ENCODE measurements at places on chromosomes 5 and 9. TPM values are rescaled to one million over a fixed set of nuclear protein-coding genes. Genes with fewer than 3 reads are reported as not detected.
A peak's percentile ranks its signal among the peaks of the same experiment; 100 is the strongest.

CFAP157 gene
- 0.85 TPM for total RNA-seq

PLEKHG4B gene
- total RNA-seq, result 6.8 TPM

EMB gene
- total RNA-seq, result 27.5 TPM

LPAR1 gene
- 5.6 TPM for total RNA-seq

CNTNAP3B gene
- total RNA-seq, result 4.1 TPM

PCDHA9 gene
- total RNA-seq, result 1.7 TPM

SLC6A19 gene
- total RNA-seq, result not detected

GPR151 gene
- total RNA-seq, result not detected

GRCh38 chr9:79698967-79699366 is 127.2 kb downstream of the TLE4 start:
- peaks cover 6% of the 10 kb centered on the region for H3K27me3 ChIP-seq
- no peak overlapping the region for H3K4me3 ChIP-seq
- H3K4me1 ChIP-seq, result peaks cover 6% of the 10 kb centered on the region
- no peaks in the 10 kb centered on the region for H3K36me3 ChIP-seq
- H3K27ac ChIP-seq, result no peak overlapping the region
- DNase-seq, result no peak

- H3K4me1 ChIP-seq, result peaks cover 13% of the 10 kb centered on the region
- no peak for DNase-seq
- no peaks in the 10 kb centered on the region for H3K27me3 ChIP-seq
- no peak overlapping the region for H3K4me3 ChIP-seq
- H3K36me3 ChIP-seq, result peaks cover 6% of the 10 kb centered on the region
Observed at GRCh38 chr9:94805585-94805984, 79.1 kb downstream of the AOPEP start.

- no peaks in the 10 kb centered on the region for H3K36me3 ChIP-seq
- peaks cover 4% of the 10 kb centered on the region for H3K4me1 ChIP-seq
- H3K27ac ChIP-seq, result no peak overlapping the region
- peaks cover 1% of the 10 kb centered on the region for H3K27me3 ChIP-seq
- DNase-seq, result no peak
- no peak overlapping the region for H3K4me3 ChIP-seq
Observed at GRCh38 chr5:166063261-166063660, 2228.2 kb upstream of the WWC1 start.

DNA sequence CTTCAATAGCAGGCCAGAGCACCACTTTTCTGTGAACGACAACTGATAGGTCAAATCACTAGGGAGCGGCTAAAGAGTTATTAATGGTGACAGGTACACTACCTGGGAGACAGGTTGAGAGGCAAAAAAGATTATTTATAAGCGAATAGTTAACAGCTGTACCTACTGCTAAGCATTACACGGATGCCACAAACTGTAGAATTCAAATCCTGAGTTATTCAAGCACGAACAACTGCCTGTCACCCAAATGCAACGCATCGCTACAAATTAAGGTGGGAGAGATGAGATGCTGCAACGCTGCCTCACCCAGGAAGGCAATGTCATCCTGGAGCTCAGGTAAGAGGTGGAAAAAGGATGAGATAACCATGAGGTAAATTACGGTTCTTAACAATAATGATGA is 342.9 kb downstream of the BNC2 start:
- H3K4me1 ChIP-seq, result peaks cover 21% of the 10 kb centered on the region
- H3K27me3 ChIP-seq, result no peaks in the 10 kb centered on the region
- no peak overlapping the region for H3K4me3 ChIP-seq
- H3K27ac ChIP-seq, result no peak overlapping the region
- DNase-seq, result no peak

- peaks cover 37% of the 10 kb centered on the region for H3K4me1 ChIP-seq
- peak; percentile 49 for DNase-seq
- H3K4me3 ChIP-seq, result no peak overlapping the region
- peaks cover 13% of the 10 kb centered on the region for H3K36me3 ChIP-seq
Observed at GRCh38 chr9:14346231-14346791, 32.4 kb upstream of the NFIB start.

- H3K4me3 ChIP-seq, result no peak overlapping the region
- DNase-seq, result peak; percentile 39
- no peaks in the 10 kb centered on the region for H3K36me3 ChIP-seq
- peaks cover 2% of the 10 kb centered on the region for H3K27me3 ChIP-seq
Observed at GRCh38 chr5:35436400-35437057, 181.1 kb upstream of the SPEF2 start.

- H3K27ac ChIP-seq, result no peak overlapping the region
- H3K27me3 ChIP-seq, result no peaks in the 10 kb centered on the region
- H3K36me3 ChIP-seq, result no peaks in the 10 kb centered on the region
- H3K4me1 ChIP-seq, result no peaks in the 10 kb centered on the region
- DNase-seq, result no peak
- H3K4me3 ChIP-seq, result no peak overlapping the region
Observed at GRCh38 chr5:56148453-56148971, 84.6 kb downstream of the ANKRD55 start.

DNA sequence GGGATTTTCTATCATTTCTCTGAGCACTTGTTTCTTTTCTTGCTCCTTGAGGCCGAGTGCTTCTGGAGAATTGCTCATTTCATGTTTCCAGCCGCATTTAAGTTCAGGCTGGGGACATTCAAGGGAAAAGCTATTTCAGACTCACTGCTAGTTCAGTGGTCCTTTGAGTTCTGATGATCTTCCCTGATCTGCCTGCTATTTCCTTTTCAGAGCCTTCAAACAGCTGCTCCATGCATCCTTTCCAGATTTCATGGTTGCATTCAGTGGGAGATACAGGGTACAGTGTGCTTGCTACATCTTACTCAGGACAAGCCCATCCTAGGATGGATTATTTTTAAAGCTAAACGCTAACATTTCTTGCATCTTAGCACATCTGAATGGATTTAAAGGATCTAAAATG is 14.7 kb downstream of the NDUFS4 start:
- H3K4me1 ChIP-seq, result no peaks in the 10 kb centered on the region
- H3K27me3 ChIP-seq, result no peaks in the 10 kb centered on the region
- H3K36me3 ChIP-seq, result no peaks in the 10 kb centered on the region

GRCh38 chr5:34924462-34924765 is 4.9 kb upstream of the DNAJC21 start:
- H3K36me3 ChIP-seq, result peaks cover 6% of the 10 kb centered on the region
- H3K27ac ChIP-seq, result no peak overlapping the region
- H3K4me1 ChIP-seq, result no peaks in the 10 kb centered on the region
- no peak overlapping the region for H3K4me3 ChIP-seq

DNA sequence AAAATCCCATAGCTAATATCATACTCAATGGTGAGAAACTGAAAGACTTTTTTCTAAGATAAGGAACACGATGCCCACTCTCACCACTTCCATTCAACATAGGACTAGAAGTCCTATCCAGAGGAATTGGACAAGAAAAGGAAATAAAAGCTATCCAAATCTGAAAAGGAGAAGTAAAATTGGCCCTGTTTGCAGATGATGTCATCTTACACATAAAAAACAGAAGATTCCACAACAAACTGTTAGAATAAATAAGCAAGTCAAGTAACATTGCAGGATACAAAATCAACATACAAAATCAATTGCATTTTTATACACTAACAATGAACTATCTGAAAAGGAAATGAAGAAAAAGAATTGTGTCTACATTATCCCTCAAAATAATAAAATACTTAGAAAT is 308.0 kb downstream of the MCTP1 start:
- H3K4me3 ChIP-seq, result no peak overlapping the region
- H3K36me3 ChIP-seq, result no peaks in the 10 kb centered on the region
- DNase-seq, result no peak
- H3K27ac ChIP-seq, result no peak overlapping the region
- H3K4me1 ChIP-seq, result no peaks in the 10 kb centered on the region

DNA sequence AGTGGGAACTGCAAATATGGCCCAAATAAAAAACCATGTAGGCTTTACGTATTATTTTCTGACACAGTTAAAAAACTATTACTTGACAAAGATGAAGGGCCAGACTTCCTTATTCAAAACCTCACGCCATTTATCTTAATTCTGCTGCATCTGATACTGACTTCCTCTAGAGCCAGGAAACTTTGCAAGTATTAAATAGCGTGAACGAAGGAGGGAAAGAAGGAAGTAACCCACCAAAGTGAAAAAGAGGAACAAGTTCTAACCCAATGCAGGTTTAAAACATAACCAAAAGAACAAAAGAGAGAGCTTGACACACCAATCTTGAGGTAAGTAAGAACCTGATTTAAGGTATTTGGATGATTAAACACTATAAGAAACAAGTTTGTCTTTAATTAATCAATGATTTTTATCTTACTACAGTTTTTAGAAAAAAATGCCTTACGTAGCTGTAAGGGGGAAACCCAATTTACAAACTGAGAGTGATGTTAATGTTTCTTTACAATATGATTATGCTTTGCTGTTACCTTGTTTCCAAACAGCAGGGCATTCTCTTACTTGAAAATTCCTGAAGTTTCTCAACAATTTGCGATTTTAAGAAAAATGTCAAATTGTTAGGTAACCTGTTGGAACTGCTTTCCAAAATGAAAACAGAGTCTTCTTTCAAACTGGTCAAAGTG is at the start of gene GAPT:
TSS of gene GAPT (plus strand) at position 220 of the 677 bp plus-strand sequence. CDS start 3,102 bp downstream, outside the sequence.
- no peak within 1 kb of the TSS for H3K4me3 ChIP-seq
- H3K36me3 ChIP-seq, result no peaks in the 10 kb centered on the region
- H3K27me3 ChIP-seq, result no peaks in the 10 kb centered on the region
- peak within 1 kb of the TSS; percentile 39 for H3K27ac ChIP-seq

- H3K4me3 ChIP-seq, result no peak overlapping the region
- peaks cover 13% of the 10 kb centered on the region for H3K4me1 ChIP-seq
- DNase-seq, result no peak
- H3K36me3 ChIP-seq, result peaks cover 3% of the 10 kb centered on the region
- H3K27ac ChIP-seq, result no peak overlapping the region
- H3K27me3 ChIP-seq, result peaks cover 3% of the 10 kb centered on the region
Observed at GRCh38 chr9:128124451-128124850, 3.1 kb downstream of the PTGES2 start.

DNA sequence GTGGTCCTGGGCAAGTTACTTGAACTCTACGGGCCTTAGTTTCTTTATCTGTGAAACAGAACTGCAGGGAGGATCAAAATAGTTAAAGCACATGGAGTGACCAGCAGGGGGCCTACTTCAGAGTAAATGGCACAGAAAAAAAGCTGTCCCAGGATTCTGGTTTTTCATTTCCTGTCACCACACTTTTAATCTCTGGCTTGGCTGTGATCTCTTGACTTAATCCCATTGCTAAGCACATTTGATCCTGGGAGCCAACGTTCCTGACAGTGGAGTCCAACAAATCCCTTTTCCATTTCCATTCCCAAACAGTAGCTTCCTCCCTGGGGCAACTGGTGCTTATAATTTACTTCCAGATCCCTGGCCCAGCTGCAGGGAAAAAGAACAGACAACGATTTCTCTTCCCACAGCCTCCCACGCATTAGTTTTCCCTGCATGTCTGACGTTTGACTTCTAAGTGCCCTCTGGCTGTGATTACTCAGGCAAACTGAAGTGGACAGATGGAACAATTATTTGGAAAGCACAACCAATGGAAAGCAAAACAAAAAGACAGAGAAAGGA is 136.5 kb upstream of the STK32A start:
- H3K4me1 ChIP-seq, result peaks cover 3% of the 10 kb centered on the region
- no peak overlapping the region for H3K4me3 ChIP-seq
- no peaks in the 10 kb centered on the region for H3K36me3 ChIP-seq
- no peaks in the 10 kb centered on the region for H3K27me3 ChIP-seq
- H3K27ac ChIP-seq, result no peak overlapping the region

- peak overlapping the region; percentile 78 for H3K4me3 ChIP-seq
- peak; percentile 12 for DNase-seq
- peak overlapping the region; percentile 86 for H3K27ac ChIP-seq
- peaks cover 3% of the 10 kb centered on the region for H3K36me3 ChIP-seq
- peaks cover 38% of the 10 kb centered on the region for H3K4me1 ChIP-seq
Observed at GRCh38 chr5:160198841-160199409, 30.4 kb upstream of the FABP6 start.

- H3K27me3 ChIP-seq, result peaks cover 20% of the 10 kb centered on the region
- peaks cover 3% of the 10 kb centered on the region for H3K4me1 ChIP-seq
- H3K27ac ChIP-seq, result no peak overlapping the region
Observed at GRCh38 chr5:178274781-178275537, 42.4 kb upstream of the PHYKPL start.

- H3K4me1 ChIP-seq, result no peaks in the 10 kb centered on the region
- H3K27ac ChIP-seq, result no peak overlapping the region
- H3K36me3 ChIP-seq, result no peaks in the 10 kb centered on the region
- no peak overlapping the region for H3K4me3 ChIP-seq
- no peak for DNase-seq
- H3K27me3 ChIP-seq, result no peaks in the 10 kb centered on the region
Observed at GRCh38 chr5:115393239-115393638, 96.8 kb upstream of the CCDC112 start.

- H3K36me3 ChIP-seq, result no peaks in the 10 kb centered on the region
- H3K27me3 ChIP-seq, result peaks cover 1% of the 10 kb centered on the region
- H3K4me1 ChIP-seq, result no peaks in the 10 kb centered on the region
- H3K27ac ChIP-seq, result no peak overlapping the region
- no peak overlapping the region for H3K4me3 ChIP-seq
Observed at GRCh38 chr5:39977066-39977655, 552.4 kb upstream of the DAB2 start.

DNA sequence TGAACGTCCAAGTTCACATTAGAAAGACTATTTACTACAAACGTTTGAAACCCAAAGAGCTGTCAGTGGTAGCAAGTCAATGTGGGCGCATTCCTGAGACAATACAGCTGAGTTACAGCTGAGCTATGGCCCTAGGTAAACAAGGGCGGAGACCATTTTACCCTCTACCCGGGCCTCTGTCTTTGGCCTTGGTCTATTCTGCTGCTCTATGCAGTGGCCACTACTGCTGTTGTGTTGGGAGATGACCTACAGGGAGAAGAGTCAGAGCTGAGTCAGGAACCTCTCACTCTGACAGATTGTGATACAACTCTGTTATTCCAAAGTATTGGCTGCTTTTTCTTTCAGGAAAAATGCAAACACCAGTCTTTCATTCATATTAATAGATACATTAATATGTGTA is 700.6 kb downstream of the SEMA5A start:
- H3K4me3 ChIP-seq, result no peak overlapping the region
- peaks cover 2% of the 10 kb centered on the region for H3K4me1 ChIP-seq
- no peak overlapping the region for H3K27ac ChIP-seq
- no peaks in the 10 kb centered on the region for H3K36me3 ChIP-seq
- H3K27me3 ChIP-seq, result no peaks in the 10 kb centered on the region

GRCh38 chr5:141617682-141618029 is 1.1 kb downstream of the DIAPH1 start:
- peak overlapping the region; percentile 97 for H3K4me3 ChIP-seq
- H3K4me1 ChIP-seq, result peaks cover 54% of the 10 kb centered on the region
- peak overlapping the region; percentile 96 for H3K27ac ChIP-seq
- no peak for DNase-seq

GRCh38 chr5:131096774-131097710 is 68.0 kb downstream of the HINT1 start:
- DNase-seq, result no peak
- H3K4me1 ChIP-seq, result no peaks in the 10 kb centered on the region
- H3K27ac ChIP-seq, result no peak overlapping the region
- H3K27me3 ChIP-seq, result no peaks in the 10 kb centered on the region
- no peak overlapping the region for H3K4me3 ChIP-seq

GRCh38 chr9:32992595-32993238 is 8.7 kb downstream of the APTX start:
- DNase-seq, result no peak
- H3K27ac ChIP-seq, result no peak overlapping the region
- peaks cover 25% of the 10 kb centered on the region for H3K36me3 ChIP-seq
- H3K4me3 ChIP-seq, result no peak overlapping the region
- no peaks in the 10 kb centered on the region for H3K4me1 ChIP-seq
- no peaks in the 10 kb centered on the region for H3K27me3 ChIP-seq
